Fibroblast of skin of abdomen (primary cell): ENCODE measurements at places on chromosomes 11 and 22.

DNA sequence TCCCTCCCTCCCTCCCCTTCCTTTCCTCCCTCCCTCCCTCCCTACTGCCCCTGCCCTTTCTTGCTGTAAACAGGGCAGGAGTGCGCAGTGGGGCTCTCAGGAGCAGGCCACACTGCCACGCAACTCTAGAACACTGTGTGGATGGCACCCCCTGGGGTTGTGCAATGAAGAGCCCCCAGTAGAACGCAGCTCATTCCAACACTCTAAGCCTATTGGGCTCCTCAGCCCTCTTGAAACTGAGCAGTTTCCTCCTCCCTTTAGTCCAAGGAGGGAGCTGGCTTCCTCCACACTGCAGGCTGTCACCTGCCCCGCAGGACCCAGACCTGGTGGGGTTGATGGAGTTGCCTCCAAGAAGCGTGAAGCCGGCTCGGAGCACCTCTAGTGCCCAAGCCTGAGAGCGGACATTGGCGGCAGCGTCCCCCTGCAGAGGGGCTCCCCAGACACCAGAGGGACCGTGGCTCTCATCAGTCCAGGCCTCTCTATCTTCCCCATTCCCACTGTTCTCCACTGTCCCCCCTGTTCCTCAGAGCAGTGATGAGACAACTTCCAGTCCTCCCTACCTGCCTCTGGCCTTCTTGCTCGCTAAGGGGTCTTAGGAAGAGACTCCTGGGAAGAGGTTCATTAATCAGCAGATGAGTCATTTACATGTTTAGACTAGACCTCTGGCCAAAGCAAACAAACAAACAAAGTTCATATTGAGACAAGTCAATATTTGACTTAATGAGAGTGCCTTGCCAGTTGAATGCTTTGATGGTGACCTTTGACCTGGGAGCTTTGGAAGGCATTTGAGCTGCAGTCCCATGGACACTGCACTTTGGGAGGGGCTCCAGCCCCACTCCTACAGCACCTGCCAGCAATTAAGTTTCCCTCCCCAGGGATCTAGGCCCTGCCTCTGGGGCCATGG, 64.0 kb downstream of the RPUSD4 start:
- DNase-seq = no peak

GRCh38 chr11:91248199-91248807, 976.3 kb upstream of the FAT3 start:
- DNase-seq = peak; percentile 51

- peak; percentile 62 for DNase-seq
These were observed 13.5 kb upstream of the INSC start for GRCh38 chr11:15101072-15101709.

- DNase-seq = no peak
These were observed 47.7 kb downstream of the LRFN4 start for GRCh38 chr11:66904561-66904960.

DNA sequence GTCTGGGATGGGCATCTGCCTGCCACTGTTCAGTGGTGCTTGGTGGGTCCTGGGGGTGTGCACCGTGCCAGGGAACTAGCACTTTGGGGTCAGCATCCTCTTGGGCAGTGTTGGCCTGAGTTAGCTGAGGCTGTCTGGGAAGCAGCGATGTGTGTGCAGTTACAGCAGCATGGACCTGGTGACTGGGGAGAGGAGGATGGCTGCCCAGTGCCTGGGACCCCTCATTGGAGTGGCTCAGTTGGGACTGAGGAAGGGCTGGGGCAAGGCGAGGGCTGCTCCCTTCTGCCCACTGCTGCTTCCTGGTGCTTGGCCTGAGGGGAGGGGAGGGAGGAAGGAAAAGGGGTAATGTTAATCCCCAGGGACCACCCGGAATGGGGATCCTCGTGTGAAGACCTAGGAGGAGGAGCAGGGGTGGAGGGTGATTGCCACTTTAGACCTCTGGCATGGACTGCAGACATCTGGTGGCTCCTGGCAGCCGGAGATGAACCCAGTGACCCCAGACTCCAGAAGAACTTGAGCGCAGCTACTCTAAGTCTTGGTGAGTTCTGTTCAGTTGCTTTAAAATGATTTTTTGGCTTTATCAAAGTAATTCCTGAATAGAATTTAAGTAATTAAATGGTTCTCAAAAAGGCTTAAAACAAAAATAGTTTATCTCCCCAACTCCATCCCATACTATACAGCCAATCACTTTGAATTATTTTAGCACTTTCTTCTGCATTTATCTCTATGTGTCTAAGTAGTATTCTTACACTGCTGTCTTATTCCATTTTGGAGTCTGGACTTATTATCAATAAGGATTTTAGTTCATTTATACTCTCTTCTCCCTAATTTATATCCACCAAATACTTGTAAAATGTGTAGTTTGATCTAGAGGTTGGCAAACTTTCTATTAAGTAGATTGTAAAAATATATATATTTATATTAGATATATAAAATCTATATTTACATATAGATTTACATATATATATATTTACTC, 15.4 kb upstream of the TMEM191C start:
- no peak for DNase-seq

DNA sequence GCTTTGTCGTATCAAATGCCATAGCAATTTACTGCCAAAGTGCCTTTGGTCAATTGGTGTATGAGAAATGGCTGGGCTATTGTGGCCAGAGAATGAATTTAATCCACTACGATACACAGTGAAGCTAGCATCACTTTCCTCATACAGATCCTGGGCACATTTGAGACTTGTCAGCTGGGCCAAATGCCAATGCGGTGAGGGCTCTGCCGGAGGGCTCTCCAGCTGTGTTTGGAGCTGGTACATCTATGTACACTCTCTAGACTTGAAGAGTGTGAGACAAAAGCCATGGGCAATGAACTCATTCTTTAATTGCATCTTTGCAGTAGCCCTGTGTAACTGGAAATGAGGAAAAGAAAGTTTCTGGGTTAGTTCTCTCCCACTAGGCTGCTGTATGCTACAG, 1052.9 kb downstream of the NTM start:
- no peak for DNase-seq

DNA sequence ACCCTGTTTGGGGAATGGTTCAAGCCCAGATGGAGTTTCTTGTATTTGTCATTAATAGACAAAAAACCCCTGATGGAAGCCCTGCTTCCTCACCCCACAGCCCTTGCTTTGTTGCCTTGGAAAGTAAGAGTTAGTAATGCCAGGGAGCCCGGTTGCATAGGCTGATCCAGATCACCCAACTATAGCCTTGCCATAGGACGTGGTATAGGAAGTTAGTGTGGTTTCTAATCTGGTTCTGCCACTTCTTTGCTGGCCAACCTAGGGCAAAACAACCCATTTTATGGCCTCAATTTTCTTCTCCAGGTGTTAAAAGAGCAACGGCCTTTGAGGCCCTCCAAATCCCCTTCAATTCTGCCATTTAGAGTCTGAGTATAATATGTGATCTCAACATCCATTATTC, 97.9 kb downstream of the STIM1 start:
- no peak for DNase-seq

DNA sequence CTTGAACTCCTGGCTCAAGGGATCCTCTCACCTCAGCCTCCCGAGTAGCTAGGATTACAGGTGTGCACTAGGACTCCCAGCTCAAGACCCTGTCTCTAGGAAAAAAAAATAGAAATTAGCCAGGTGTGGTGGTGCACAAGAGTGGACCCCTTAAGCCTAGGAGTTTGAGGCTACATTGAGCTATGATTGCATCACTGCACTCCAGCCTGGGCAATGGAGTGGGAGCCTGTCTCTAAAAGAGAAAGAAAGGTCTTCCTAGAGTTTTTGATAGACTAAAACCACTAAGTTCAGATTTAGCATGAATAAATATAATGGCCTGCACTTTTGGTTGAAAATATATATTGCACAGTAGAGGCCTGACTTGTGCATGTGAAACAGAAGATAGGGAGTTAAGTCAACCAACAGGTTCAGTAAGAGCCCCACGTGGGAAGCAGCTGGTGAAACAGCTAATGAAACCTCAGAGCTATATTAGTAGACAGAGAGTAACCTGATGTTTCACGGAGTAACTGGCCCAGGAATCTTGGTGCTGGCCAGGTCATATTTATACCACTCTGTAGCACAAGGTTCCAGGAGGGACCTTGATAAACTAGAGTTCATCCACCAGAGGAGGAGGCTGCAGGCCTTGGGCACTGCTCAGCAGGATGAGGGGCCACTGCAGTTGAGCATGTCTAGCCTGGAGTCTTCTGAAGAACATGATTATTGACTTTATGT, 4.6 kb upstream of the MICAL3 start:
- no peak for DNase-seq

- no peak for DNase-seq
These were observed 8.9 kb downstream of the TMEM218 start for GRCh38 chr11:125102510-125102909.

- peak; percentile 98 for DNase-seq
These were observed 23.9 kb upstream of the MICAL2 start for GRCh38 chr11:12086271-12087074.

DNA sequence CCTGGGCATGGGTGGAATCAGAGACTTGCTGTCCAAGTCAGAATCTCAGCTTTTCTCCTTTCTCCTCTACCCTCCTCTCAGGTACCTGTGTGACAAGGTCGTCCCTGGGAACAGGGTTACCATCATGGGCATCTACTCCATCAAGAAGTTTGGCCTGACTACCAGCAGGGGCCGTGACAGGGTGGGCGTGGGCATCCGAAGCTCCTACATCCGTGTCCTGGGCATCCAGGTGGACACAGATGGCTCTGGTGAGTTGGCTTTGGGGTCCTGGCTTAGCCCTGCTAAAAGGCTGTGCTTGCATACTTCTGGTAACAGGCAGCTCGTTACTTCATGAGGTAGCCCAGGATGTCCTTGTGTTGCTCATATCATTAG, 10.7 kb downstream of the MCM5 start:
- no peak for DNase-seq

DNA sequence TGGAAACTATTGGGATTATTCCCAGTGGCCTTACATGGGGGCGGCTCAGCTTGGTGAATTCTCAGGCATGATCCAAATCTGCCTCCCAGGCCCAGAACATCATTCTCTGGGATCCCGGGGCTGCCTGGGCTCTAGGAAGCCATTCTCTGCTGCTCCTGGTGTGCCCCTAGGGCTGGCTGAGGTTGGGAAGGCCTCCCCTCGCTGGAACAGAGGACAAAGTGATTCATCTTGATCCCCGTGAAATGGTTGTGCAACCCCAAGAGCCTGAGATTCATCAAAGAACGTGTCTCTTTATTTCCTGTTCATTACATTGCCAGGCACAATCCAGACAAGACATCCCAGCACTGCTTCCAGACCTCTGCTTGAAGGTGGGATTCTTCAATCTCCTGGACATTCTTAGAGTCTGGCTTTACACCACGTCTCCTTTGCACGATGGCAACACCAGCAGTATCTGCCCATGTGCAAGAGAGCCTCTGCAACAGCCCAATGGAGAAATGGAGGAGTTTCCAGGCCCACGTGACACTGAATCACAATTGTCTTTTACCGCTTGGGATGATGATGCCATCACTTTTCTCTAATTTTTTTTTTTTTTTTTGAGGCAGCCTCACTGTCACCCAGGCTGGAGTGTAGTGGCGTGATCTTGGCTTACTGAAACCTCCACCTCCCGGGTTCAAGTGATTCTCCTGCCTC, 52.3 kb downstream of the TST start:
- no peak for DNase-seq

- no peak for DNase-seq
These were observed 2.2 kb downstream of the SLC35C1 start for GRCh38 chr11:45806937-45807791.

DNA sequence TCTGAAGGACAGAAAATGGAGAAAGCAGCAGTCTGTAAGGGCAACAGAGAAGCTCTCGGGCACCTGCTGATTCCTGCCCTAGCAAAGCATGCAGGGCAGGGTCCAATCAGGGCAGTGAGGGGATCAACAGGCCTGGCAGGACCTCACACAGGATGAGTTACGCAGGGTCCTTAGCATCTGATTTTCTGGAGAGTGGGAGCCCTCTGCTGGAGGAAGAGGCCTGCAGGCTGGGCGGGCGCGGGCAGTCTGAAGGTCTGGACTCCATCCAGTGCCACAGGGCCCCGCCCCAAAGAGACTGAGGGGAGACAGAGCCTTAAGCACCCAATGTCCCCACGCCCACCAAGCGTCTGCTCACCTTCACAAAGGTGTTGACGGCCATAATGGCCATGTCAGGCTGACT, 28.9 kb downstream of the AP1B1 start:
- peak; percentile 57 for DNase-seq

- no peak for DNase-seq
These were observed 1.4 kb downstream of the MFNG start for GRCh38 chr22:37484480-37485394.

DNA sequence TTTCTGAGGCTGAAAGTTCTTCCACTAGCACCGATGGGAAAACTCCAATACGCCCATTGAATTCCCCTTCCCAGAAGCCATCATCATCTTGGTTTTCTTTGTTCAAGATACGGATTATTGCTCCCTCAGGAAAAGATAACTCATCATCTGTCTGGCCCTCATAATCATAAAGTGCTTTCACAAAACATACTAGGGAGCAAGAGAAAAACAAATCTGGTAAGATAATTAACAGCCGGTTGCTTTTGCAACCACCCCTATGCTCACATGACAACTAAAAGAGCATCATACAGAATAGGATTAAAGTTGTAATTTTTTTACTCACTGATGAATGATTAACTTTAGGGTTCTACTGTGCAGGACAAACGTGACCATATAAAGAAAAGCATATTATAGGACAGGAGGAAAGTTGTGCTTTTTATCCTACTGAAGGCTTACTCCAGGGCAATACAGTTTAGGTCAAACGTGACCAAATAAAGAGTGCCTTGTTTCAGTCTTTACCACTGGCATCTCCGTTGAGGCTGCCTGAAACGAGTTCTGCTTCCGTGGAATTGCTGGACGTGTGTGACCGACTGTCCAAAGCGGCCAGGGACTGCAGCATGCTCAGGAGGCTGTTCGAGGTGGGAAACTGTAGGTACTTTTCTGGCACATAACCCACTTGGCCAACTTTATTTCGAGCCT, 28.6 kb downstream of the ATG16L2 start:
- no peak for DNase-seq

DNA sequence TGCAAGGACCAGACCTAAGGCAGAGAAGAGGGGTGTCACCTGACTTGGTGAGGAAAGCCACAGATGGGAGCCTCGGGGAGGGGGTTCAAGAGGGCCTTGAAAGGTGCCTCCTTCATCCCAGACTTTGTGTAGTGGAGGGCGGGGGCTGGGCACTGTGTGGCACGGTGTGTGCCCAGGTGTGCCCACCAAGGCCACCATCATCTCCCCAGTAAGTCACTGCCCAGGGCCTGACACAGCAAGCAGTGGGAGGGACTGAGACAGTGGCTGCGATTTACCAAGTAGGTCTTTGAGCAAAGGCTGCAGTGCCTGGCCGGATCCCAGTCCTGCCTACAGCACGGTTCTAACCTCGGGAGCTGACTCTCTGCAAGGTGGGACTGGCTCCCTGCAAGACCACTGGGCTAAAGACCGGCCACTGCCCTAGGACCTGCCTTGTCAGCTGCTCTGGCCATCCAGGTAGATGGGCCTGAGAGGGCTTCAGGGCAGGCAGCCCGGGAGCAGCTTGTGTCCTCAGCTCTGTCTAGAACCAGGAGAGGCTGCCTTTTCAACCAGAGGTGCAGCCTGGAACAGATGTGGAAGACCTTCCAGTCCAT, 1.4 kb downstream of the OSM start:
- no peak for DNase-seq

- DNase-seq = no peak
These were observed 76.0 kb downstream of the MYEOV start for GRCh38 chr11:69369945-69370344.

GRCh38 chr11:61126256-61126655, 24.0 kb downstream of the CD5 start:
- no peak for DNase-seq
